ENCODE measurements at places on chromosomes 6 and 20.

- DNase-seq: no peak
Observed at GRCh38 chr6:34152806-34153520, 7.1 kb upstream of the GRM4 start.

DNA sequence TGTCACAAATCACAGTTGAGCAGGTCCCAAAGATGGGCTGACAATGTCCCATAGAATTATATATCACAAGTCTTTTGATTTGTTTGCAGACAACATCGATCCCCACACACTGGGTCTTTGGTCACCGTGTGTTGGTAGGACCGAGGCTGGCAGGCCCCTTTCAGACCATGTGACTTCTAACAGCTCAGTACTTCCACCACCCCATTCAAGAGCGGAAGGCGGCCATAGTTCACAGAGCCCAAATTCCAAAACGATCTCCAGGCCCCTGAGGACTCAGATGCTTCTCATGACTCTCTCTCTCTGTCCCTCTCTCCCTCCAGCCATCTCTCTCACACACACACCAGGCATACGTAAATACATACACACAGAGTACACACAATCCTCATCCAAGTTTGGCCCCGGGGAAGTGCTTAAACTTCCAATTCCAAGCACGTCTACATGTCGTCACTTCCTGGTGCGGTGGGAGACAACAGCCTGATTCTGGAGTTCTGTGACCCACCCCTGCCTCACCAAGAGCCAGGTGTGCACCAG lies 155.9 kb upstream of the INSM1 start:
- no peak for DNase-seq

DNA sequence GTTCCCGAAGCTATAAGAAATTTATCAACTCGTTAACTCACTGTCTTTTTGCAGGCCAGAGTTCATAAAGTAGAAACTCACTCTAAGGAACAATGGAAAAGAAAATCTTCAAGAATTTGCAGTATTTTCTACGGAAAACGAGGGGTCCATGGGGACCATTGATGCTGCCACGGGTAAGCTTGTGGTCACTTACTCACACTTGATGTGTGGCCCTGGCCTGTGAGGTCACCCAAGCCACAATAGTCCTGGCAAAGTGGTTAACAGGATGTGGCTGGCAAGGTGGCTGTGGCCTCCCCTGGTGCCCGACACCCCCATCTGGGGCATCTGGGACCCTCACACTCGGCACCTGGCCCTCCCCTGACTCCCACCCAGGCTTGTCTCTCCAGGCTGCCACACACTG lies 123.4 kb downstream of the C6orf118 start:
- no peak for DNase-seq

GRCh38 chr20:47964149-47964548 lies 178.9 kb upstream of the SULF2 start:
- no peak for DNase-seq

GRCh38 chr20:10671221-10671918 lies 2.4 kb downstream of the JAG1 start:
- DNase-seq: peak; percentile 92

DNA sequence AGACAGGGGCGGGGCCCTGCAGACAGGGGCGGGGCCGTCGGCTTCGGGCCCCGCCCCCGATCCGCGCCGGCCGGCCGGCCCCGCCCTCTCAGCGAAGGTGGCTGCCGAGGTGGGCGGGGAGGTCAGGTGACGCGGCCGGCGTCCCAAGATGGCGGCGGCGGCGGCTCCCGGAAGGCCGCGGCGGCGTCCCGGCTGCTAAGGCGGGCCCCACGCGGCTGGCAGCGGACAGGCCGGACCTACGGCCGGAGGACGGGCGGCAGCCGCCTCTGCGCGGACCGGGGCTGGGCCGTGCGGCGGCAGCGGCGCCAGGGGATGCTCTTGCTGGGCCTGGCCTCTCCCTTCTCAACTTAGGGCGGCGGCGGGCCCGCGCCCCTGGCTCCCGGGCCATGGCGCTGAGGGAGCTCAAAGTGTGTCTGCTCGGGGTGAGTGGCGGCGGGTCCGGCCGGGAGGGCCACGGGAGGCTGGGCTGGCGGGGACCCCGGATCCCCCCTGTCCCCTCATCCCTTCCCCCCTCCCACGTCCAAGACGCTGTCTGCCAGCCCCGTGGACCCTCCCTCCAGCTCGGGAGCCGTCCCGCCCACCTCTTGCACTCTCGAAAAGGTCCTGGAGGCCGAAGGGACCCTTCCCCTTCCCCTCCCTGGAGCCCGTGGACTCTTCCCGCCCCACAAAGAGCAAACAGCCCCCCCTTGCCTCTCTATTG lies at the start of gene RAB22A:
RAB22A (plus strand) TSS at position 125 of the 700 bp plus-strand sequence; CDS start at position 387, 262 bp downstream.
- no peak for DNase-seq

- no peak for DNase-seq
Observed at GRCh38 chr6:3693831-3694230, 57.7 kb downstream of the PXDC1 start.

DNA sequence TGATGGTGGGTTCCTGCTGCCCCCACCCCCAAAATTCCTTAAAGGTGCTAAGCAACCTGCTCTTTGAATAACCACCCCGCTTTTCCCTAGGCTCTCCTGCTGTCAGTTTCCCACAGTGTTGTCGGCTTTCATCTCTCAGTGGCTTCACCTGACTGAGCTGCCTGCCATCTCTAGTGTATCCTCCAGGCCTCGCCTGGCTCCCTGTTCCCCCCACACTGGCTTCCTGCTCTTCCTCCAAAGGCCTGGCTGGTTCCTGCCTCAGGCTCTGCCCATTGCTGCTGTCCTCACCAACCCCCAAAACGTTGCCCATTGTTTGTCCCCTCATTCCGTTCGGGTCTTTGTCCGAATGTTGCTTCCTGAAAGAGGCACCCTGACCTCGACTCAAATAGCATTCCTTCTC lies 93.8 kb upstream of the POPDC3 start:
- DNase-seq: no peak

DNA sequence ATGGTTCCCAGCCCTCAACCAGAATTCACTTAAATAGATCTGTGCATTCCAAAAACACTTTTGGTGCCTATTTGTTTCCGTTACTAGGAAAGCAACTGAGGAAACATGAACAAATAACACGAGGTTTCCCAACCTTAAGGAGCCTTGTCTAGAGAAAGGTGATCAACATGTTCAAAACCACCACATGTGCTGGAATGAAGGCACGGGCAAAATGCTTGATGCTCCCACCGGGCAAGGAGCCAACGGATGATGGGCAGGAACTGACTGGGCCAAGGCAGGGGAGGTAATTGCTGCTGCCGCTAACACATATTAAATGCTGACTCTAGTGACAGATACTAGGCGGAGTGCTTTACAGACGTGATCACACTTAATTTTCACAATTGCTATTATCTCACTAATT lies 2.5 kb downstream of the MYLK4 start:
- DNase-seq: no peak

- no peak for DNase-seq
Observed at GRCh38 chr6:73364549-73364948, 2.1 kb downstream of the KHDC3L start.

- DNase-seq: no peak
Observed at GRCh38 chr20:14778096-14778495, 440.7 kb upstream of the FLRT3 start.
